ENCODE measurements at places on chromosomes 5 and 9.

DNA sequence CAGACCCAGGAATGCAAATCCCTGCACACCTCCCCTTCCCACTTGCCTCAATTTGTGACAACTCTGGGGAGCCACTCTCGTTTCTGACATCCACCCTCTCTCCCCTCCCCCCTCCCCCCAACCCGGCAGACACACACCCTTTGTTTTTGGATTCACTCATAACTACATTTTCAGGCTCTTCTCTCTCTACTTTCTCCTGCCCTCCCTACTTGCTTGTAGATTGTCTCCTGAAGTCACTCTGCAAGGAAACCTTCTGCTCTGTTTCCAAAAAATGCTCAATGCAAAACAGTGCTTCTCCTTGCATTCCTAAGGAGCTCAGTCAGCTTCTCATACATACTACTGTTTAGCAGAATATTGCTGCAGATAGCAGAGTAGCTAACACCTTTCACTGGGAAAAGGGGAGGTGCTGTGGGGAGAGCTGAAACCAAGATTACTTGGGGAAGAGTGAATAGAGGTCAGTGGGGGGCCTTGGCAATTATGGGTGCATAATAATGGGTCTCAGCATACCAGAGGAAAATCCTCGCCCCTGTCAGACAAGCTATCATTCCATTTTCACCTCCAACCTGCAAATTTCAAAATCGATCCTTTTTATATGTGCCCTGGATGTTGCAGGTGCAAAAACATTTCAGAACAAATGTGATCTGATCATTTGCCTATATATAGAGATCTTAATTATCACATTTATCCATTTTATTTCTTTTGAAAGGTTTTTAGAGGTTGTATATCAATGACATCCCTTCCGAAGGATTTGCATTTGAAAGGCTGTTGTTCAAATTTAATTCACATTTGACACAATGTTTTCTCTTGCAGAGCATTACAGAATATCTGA is 1860.7 kb upstream of the WWC1 start:
- DNase-seq, result no peak

- DNase-seq, result no peak
These were observed 57.6 kb downstream of the PRELID2 start for GRCh38 chr5:145777445-145778063.

GRCh38 chr9:20295555-20295954 is 326.7 kb downstream of the MLLT3 start:
- DNase-seq, result no peak

DNA sequence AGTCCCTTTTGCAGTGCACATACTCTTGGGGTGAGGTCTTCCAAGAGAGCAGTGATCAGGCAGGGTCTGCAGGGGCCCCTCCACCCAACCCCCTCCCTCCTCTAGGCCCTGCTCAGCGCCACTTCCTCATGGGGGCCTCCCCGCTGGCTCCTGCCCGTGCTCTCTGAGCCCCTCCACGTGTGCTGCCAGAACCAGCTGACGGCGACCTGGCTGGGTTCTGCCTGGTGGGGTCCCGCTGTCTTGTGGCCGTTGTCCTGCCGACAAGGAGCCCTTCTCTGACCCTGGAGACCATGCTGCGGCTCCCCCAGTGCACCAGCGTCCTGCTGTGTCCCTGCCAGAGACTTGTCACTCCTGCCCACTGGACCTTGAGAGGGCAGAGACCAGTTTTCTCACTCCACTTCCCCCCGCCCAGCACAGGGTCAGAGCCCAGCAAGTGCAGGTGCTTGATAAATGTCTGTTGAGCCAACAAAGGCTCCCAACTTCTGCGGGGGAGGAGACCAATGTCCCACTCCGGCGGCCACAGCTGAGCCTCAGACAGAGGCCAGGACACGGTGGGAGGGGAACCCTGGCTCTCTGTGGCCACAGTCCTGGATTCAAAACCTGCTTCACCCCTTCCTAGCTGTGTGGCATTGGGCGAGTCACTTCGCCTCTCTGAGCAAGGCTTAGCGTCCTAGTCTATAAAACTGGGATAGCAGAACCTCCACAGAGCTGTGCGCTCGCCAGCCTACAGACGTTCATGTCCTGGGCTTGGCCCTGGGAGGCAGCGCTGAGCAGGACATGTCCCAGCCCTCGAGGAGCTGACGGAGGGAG is 24.8 kb downstream of the SARDH start:
- no peak for DNase-seq

Measured in CD4-positive, alpha-beta T cell treated with Interleukin-6 at 100 ng/mL for 8 hours (primary cell).